ENCODE measurements at places on chromosomes 4 and X.
A peak's percentile ranks its signal among the peaks of the same experiment; 100 is the strongest.

GRCh38 chrX:88170553-88170952 lies 576.5 kb upstream of the CPXCR1 start:
- DNase-seq: no peak

DNA sequence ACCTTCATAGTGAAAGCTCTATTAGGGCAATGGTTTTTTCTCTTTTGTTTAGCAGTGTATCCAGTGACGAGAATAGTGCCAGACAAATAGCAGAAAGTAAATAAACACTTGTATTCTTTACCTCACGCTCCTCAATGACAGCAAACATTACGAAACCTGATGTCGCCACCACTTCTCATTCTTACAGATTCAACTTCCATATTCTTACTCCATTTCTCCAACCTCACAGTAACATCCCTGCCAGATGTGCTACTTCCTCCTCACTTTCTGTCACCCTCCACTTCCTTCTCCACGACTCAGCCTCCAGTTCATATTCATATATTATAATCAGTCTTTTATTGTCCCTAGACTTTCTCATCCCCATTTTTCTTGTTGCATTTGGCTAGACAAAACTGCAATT lies 1956.2 kb upstream of the AGA start:
- DNase-seq: no peak

DNA sequence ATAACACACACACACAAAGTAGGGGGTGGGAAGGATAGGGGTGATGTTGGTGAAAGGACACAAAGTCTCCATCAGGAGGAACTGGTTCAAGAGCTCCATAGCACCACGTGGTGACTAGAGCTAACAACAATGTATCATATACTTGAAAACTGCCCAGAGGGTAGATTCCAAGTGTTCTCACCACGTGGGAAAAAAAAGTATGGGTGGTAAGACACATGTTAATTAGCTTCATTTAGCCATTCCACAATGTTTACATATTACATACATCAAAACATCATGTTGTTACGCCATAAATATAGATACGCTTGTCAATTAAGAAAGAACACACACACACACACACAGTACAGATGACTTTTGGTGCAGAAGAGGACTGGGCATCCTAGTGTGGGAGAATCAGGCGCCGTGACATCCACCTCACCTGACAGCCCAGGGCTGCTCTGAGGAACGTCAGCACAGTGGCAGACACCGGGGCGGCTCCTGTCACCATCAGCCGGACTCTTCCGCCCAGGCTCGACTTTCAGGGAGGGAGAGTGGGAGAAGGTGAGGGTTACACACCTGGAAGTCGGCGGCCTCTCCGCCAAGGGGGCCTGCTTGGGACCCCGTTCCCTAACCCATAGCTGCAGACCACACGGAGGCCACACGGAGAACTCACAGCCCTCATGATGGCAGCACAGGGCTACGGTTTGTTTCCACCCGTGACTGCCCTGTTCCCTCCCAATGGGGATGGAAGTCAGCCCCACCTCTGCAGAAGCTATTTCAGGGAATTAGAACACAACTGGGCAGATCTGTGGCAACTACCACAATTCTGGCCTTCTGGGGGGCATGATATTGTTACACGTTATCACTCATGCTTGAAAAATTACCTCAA lies 31.8 kb upstream of the CENPU start:
- DNase-seq: peak; percentile 51

- no peak for DNase-seq
Measured at GRCh38 chrX:39158801-39159657, 357.8 kb downstream of the MID1IP1 start.

DNA sequence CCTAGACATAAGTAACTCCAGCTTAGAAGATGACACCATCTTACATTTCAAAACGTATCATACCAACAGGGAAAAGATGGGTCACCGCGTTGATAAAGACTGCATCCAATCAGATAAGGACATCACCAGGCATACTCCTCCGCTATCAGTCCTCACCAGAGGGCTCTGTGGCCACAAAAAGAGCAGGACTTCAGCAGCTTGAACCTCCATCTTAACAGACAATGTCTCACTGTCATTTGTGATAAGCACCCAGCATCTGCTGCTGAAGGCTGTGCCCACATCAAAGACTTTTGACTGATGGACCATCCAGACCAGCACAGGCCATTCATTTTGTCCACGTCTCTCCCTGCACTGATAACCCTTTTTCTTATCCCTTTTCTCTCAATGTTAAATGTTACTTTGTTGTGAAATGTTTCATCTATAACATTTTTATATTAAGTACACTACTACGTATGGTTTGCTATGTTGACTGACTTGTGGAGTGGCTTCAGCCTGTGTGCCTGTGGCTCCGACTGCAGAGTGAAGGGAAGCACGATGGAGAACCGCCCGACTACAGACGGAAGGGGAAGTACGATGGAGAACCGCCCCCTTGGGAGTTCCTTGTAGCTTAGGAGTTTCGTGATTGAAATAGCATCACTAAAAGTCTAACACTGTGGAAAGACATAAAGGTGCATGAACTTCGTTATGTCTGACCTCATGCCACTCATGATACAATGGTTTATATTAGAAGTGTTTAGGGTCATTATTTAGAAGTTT lies 595.4 kb upstream of the AGA start:
- DNase-seq: no peak

DNA sequence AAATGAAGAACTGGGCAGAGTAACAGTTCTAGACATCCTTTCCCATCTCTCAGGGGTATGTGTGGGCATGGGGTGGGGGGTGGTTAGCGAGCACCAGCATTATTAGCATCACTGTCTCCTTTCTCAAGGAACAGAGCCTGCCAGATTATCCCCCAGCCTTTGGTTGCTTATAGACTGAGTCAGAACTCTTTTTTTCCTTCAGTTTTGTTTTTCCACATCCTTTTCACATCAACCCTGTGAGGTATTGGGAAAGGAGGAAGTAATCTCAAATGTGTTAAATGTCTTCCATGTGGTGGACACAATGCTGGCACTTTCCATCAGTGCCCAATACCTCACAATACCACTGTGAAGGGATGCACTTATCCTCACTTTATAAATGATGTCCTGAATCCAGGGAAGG lies 3.1 kb upstream of the FGF16 start:
- no peak for DNase-seq

DNA sequence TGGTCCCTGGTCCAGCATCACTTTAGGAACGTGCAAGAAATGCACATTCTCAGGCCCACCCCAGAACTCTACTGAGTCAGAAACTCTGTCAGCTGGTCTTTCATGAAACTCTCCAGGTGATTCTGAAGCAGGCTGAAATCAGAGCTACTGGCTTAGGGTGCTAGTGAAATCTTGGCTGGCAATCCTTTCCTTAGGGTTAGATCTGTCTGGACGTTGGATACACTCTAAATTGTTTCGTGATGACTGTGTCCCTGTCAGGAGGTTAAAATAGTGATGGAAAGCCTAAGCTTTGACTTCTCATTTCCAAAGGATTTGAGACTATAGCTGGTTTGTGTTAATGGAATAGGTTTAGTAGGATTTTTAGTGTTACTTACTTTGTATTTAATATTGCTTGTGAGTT lies 99.1 kb downstream of the ARHGAP10 start:
- no peak for DNase-seq
